ENCODE measurements at places on chromosomes 1 and 21.

DNA sequence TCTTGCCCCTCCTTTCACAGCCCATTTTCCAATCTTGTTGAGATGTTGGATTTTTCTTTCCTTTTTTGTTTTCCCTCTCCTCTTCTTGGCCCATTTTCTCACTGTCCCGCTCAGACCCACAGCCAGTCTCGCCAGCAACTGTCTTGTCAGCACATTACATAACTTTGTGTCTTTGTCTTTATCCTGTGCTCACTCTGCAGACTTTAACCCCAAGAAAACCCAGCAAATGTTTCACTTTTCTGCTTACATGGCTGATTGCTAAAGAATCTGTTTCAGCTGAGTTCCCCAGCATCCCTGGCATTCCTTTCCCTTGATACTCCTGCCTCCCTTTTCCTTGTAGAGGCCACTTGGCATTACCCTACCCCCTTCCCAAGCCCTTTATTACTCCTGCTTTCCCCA, 74.6 kb downstream of the ZNF648 start:
- no peak for DNase-seq

GRCh38 chr1:218643281-218643680, 298.1 kb downstream of the TGFB2 start:
- no peak for DNase-seq

GRCh38 chr1:55716151-55716550, 501.0 kb upstream of the USP24 start:
- DNase-seq: no peak

DNA sequence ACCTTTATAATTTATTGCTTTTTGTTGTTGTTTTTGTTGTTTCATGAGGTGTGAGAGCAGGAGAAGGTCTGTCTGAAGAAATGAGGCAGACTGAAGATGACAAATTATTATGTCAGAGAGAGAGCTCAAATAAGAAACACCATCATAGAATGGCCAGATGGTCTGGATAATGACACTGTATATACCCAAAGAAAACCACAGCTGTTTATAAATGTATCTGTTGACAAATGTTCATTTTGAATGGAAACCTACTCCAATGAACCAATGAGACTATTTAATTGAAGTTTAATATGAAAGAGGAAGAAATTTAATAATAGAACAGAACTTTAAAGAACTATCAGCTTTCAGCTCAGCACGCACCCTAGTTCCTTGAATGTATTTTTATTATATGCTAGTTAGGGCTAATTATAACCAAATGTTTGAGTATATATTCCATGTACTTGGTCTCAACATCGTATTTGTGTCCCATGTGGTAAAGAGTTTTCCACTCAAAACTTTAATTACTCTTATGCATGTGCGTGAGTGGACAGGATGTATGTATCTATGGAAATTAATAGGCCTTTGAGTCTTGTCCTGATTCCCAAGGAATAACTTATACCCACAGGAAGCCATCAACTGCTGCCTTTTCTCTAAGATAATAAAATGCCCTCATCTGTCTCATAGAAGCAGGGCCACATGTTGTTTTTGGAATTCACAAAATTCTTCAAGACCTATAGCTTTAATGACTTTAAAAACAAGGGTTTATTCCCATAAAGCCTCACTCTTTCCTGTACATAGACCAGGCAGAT, 202.7 kb downstream of the KCNK2 start:
- no peak for DNase-seq

DNA sequence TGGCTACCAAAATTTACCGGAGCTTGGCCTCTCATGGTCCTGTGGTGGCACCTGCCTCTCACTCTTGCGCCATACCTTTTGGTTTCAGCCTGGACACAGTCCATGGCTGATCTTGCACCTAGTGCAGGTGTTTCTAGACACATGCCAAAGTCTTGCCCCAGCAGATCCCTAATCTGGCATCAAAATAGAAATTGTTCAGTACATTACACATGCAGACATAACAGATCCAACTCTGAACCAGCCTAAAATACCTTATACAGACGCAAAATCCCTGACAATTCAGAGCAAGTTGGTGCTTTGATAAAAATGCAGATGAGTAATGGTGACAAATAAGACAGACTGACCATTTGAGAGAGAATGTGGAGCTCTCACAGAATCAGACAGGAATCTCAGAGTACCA, 44.1 kb downstream of the NGF start:
- DNase-seq: no peak

GRCh38 chr1:4761324-4761723, 106.9 kb downstream of the AJAP1 start:
- no peak for DNase-seq

- DNase-seq: no peak
These were observed 12.4 kb downstream of the HYI start for GRCh38 chr1:43441166-43441893.

DNA sequence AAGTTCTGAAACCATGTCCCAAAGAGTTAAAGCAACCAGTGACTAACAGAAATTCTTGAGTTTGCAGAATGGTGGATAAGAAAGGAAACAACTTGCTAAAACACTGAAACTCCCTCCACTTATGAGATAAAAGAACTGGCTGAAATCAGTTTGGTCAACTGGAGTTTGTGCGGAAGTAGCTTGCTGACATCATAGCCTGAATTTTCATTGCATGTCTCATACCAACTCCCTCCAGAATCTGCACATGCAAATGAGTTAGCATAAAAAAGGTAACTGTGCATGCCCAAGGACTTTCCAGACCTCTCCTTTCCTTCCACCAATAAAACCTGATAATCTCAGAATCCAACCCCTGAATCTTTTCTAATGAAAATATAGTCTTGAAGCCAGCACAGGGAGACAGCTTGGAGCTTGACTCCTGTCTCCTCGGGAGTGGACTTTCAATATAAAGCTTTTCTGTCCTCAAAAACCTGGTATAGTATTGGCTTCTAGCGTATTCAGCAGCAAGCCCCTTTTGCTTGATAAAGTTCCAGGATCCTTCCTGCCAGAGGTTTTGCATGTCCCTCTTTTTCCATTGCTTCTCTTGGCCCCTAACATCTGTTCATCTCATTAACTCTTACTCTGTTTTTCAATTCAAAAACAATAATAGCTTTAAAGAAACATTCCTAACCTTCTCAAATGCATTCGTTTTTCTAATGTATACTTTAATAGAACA, 785.8 kb upstream of the ADGRL4 start:
- DNase-seq: no peak

DNA sequence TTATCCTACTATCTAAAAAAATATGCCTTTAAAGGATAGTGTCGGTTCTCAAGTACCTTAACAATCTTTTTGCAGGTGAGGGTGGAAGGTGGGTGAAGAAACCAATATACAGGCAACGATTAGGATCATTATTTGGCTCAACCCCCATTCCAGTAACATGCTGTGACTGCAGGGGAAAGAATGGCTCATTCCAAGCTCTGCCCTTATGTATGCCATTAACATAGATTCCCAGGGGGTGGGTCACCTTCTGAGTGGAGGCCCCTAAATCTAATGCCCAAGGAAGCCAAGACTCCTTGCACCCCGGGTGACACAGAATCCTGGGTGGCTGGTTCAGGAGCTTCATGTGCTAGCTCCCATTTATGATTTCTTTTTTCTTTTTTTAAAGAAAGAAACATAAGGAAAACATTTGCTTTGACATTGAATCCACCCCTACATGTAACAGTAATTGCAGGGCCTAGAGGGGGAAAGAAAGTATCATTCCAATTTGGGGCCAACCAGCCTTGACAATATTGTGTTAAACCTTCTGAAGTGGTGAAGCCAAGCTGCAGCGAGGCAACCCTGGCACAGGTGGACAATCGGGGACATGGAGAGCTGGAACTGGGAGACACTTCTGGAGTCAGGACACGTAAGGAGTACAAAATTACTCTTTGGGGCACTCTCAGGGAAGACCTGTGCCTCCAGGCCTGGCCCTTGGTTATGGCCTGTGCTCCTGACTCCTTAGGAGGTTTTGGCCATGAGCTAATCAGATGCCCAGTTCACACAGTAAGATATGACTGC, 200.3 kb downstream of the PBX1 start:
- DNase-seq: no peak

DNA sequence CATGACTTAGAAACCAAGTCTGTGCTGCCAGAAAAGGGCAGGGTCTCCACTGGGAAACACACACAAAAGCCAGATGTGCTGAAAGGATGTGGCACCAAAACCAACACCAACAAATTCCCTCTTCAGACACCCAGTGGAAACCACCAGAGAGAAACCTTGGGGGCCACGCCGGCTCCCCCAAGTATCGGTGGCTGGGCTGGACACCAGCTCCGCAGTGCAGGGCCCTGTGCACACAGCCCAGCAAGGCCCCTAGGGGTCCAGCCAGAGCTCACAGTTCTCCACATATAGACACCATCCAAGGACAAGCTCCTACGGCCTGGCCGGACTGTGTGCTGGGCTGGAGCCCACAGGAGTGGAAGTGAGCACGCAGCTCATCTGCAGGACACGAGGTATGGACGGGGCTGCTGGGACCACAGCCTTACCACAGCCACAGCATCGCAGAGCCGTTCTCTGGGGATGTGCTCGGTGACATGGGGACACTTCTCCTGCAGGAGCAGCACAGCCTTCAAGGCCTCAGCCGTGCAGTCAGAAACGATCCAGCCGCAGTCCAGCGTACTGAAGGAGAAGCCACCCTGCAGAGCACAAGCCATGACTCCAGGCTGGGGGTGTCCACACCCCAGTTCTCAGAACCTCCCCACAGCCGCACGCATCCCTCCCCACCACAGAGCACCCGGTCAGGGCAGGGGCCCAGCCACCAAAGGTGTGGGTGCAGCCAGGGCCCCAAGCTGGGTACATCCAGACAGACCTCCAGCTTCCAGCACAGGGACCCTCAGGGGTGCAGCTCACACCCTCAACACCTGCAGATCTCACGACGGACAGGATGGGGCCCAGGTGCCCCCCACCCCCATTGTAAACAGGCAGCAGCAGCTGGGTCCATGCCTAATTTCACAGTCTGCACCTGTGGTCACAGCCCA, 21.3 kb downstream of the LSS start:
- no peak for DNase-seq

DNA sequence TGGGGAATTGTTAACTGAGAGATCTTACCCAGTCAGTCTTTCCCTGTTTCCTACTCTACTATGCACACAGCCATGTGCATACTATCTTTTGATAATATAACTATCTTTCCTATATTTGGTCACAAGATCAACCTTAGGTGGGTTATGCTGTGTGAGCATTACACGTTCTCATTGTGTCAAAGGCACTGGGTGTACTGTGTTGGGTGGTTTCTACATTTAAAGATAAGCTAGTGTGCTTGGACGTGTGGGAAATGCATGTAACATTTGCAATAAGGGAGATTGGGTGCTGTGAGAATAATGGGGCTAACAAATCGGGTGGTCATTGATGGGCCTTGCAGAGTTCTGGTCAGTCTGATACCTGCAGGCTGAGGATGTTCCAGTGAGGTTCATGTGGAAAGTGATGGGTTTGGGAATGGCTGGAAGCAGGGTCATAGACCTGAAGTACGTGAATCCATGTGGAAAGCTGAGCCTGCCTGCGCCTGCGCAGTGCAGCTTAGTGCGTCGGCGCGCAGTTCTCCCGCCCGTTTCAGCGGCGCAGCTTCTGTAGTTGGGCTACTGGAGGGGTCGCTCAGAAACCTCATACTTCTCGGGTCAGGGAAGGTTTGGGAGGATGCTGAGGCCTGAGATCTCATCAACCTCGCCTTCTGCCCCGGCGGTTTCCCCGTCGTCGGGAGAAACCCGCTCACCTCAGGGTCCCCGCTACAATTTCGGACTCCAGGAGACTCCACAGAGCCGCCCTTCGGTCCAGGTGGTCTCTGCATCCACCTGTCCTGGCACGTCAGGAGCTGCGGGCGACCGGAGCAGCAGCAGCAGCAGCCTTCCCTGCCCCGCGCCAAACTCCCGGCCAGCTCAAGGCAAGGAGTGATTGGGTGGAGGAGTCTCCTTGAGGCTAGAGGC, at the start of gene MSH4:
Gene MSH4, plus strand, starts transcription at position 507 of the 897 bp plus-strand sequence. Its CDS starts 104 bp downstream, at position 611.
- peak; percentile 55 for DNase-seq

- DNase-seq: no peak
These were observed 247.0 kb downstream of the KCNT2 start for GRCh38 chr1:196361112-196361714.

DNA sequence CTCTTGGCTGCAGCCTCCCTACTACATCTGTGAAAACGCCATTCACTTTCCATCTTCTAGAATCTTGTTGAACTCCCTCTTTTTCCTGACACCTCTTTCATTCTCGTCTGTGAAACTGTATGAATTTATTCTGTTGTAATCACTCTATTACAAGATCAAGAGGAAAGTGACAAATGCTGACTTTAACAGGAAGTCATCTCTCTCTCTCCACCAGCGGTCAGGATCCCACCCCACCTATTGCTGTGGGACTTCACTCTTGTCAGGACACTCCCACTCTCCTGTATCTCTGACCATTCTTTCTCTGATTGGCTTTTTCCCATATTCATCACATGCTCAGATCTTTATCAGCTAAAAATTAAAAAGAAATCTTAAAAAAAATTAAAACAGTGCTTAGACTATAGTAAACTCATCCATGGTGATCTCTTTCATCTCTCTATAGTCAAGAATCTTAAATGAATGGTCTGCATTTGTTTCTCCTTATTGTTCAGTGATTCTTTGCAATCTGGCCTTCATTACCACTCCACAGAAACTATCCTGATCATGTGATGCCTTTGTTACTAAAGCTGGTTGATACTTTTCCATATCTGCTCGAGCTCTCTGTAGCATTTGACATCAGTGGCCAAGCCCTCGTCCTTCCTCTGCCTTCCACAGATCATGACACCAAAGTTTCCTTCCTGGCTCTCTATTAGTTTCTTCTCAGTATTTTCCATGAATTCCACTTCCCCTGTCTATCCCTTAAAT, 113.6 kb downstream of the UCHL5 start:
- no peak for DNase-seq

- DNase-seq: no peak
These were observed 3.2 kb downstream of the OR6K3 start for GRCh38 chr1:158717344-158717743.

GRCh38 chr1:87169263-87169910, 159.3 kb upstream of the LMO4 start:
- no peak for DNase-seq

DNA sequence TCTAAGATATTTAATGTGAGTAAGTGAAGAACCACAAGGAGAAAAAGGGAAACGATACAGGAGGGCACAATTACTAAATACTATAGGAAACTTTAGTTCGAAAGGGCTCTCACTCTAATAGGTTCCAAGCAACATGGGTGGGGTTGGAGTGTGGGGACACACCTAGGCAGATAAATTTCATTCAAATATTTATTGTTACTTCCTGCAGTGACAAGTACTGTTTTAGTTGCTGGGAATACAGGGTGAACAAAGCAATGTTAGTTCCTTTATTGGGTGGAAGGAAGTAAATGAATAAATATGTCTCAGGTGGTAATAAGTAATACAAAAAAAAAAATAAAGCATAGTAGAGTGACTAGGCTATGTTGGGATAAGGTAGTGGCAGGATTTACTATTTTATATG, 73.2 kb upstream of the B3GALT2 start:
- no peak for DNase-seq

DNA sequence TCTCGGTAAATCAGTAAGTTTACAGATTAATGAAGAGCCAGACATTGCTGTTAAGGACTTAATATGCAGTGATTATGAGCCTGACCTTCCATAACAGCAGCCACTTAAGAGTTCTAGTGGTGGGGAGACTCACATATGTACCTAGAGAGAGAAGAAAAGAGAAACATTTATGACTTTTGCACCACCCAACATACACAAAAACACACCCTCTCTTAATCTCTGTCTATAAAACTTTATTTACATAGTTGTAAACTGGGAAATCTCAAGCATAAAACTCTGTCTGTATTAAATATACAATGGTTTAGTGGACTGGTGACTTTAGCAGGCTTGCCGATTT, 347.4 kb upstream of the ADGRL2 start:
- no peak for DNase-seq

- no peak for DNase-seq
These were observed 186.0 kb downstream of the DUSP10 start for GRCh38 chr1:221555689-221556433.

GRCh38 chr1:57485643-57486042, 61.8 kb upstream of the DAB1 start:
- DNase-seq: no peak

GRCh38 chr1:230427094-230427876, 1.2 kb upstream of the PGBD5 start:
- no peak for DNase-seq
